ENCODE measurements at places on chromosomes 12 and 14.

DNA sequence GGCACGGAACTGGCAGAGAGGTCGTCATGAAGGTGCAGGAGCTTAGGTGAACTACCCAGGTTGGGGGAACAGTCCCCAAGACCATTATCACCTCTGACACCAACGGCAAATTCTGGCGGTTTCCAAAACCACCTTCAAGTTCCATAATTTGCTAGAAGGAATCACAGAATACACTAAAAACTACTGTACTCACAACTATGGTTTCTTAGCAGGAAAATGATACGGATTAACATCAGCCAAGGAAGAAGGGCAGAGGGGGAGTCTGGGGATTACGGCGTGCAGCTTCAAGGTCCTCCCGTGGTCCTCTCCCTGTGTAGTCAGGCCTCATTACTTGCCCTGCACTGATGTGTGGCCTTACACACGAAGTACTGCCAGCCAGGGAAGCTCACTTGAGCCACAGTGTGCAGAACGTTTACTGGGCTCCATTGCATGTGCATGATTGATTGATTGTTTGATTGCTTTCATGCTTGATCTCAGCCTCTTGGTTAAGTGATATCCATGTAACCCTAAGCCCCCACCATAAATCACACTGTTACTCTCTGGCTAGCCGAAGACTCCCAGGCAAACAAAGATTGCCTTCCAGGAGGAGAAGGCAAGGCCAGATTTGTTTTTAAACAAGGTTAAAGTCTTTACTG lies 837 bp upstream of the STX2 start:
- no peak for DNase-seq

DNA sequence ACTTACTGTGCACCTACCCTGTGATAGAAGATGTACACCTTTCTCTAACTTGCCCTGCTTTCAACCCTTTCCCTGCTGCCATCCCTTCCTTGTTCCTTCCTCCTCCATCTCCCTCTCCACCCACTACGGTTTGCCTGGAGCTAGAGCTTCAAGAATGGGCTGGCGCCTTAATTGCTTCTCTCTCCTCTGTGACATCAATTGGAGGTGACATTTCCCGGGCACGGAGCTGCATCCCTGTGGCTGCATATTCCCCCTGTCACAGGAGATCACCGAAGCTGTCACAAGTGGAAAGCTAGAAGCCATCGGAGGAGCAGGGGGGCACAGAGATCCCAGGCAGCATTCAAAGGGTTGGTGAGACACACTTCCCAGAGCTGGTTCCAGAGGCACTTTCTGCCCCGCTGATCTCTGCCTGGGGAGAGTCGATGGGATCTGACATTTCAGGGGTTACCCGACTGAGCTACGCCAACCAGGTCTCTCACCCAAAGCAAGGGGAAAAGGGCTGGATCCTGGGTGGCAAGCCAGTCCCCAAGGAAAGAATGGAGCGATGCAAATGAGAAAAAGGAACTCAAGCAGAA lies 604.9 kb downstream of the MED13L start:
- no peak for DNase-seq

DNA sequence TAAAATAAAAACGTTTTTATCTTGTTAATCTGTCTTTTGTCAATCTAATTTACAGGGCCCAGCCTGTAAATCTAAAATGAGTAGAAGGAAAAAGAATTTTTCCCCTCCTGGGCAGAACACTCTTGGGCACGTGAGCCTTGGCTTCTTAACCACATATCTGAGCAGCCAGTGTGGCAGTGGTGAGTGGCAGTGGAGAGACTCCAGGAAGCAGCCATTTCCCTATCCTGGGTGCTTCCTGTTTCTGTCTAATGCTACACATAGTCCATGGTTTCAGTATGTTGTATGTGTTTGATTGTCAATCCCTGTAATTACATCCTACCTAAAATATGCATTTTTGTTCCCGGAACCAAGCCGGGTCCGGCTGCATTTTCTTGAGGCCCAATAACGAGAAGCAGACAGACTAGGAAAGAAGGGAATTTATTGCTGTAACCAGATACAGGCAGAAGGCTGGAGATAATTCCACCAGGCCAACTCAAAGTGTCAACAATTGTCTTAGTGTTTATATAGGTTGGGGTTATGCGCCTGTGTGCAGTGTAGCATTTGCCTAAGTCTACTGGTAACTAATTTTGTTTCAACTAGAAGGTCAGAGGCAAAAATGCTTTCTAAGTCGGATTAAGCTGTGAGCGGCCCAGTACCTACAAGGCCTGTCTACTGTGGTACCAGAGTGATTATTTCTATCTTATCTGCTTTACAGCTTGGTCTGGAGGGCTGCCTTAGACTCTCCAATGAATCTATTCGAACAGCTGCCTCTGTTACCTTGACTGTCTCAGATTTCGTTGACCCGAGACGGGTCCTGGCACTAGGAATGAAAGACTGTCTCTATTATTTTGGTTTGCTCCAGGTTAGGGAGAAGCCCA lies 82.4 kb upstream of the RESF1 start:
- DNase-seq = no peak

DNA sequence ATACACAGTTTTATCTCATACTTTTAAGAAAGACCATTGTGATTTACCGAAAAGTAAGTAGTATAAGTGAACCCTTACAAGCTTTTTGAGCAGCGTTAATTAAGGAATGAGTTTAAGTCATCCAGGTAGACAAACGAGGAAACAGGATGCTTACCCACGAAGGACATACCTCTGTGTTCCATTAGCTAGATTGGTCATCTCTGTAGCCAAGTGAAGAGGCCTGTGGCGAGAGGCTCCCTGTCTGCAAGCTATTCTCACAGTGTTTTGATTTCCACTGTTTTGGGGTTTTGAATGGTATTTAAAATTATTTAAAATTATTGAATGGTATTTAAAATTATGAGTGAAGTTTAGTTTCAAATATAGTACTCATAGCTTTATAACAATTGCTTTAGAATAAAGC lies 342.1 kb upstream of the RGS6 start:
- DNase-seq = no peak

- no peak for DNase-seq
These were observed 10.0 kb downstream of the STAC3 start for GRCh38 chr12:57240926-57241401.

DNA sequence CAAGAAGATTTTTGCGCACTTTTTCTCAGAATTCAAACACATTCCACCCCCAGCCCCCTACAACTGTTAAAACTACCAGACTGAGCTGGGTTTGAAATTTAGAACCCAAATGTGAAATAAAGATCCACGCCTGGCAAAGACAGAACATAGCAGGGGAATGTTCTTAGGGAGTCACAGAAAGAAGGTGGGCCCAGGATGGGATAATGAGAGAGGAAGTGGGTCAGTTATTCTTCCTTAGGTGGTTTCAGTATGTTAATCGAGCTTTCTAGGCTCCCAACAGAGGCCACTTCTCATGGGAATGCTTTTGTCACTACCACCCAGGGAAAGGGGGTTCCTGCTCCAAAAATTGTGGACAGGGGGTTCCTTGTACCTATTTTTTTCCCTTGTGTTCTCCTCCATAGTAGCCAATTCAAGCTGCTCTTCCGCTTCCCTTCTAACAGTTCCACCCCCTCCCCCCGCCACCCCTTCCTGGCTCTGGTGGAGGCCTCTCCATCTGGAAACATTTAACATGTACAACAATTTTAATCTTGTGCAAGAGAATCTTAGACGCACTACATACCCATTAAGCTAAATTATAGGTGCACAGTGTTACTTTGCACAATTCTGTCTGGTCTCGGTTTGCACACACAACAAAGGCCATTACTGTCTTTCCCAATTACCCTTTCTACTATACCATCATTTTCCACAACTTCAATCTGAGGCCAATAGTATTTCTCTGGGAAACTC lies 218.1 kb downstream of the MON2 start:
- DNase-seq = peak; percentile 36

DNA sequence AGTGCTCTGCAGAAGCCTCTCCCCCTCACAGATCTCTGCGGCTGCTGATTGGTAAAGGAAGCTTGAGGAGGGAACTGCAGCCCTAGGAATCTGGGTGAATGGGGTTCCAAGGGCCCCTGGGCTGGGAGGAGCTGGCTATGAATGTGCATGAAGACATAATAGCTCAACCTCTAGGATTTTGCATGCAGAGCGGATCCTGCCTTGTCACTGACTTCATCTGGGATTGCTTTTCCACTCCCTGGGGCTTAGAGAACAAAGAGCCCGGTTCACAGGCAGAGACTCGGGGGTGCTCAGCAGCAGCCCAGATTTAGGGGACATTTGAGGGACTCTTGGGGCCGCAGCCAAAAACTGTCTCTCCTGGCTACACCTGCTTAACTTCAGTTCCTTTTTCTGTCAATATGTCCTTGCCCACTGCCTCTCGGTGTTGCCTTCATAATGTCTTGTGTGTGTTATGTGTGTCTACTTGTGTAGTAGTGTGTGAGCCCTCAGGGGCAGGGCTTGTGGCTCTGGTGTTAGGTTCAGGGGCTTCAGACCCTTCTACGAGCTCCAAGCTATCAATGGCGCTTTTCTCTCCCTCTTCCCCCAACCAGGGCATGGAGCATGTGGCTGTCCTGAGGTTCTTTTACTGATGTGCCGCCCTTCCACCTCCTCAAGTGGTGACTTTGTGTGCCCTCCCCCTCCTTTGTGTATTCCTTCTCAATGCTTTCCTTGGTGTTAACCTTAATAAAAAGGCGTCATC lies 1.9 kb downstream of the CCDC184 start:
- DNase-seq = no peak

DNA sequence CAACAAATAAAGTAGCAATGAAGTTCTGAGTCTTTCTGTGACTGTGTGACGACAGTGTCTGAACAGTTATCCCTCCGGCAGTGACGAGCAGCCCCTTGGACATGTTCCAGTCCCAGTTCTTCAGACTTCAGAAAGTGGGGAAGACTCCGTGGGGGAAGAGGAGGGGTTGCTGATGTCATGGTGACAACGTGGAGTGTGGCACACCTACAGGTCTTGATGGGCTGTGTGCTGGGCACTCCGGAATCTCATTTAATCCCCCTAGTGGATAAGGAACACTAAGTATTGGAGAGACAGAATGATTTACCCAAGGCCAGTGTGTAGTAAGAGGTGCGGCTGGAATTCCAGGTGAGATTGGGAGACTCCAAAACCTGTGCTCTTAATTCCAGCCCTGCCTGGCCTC lies 280.2 kb downstream of the CACNA1C start:
- DNase-seq = no peak

GRCh38 chr12:66301944-66302826 lies at the start of gene HELB:
HELB (plus strand) TSS chr12:66302493; CDS start chr12:66302604, 111 bp downstream.
- peak; percentile 98 for DNase-seq

- no peak for DNase-seq
These were observed 211.4 kb downstream of the SSPN start for GRCh38 chr12:26406813-26407212.

GRCh38 chr12:65624554-65625086 lies 199.7 kb upstream of the HMGA2 start:
- no peak for DNase-seq

GRCh38 chr12:117085318-117085947 lies 13.8 kb downstream of the TESC start:
- DNase-seq = no peak

DNA sequence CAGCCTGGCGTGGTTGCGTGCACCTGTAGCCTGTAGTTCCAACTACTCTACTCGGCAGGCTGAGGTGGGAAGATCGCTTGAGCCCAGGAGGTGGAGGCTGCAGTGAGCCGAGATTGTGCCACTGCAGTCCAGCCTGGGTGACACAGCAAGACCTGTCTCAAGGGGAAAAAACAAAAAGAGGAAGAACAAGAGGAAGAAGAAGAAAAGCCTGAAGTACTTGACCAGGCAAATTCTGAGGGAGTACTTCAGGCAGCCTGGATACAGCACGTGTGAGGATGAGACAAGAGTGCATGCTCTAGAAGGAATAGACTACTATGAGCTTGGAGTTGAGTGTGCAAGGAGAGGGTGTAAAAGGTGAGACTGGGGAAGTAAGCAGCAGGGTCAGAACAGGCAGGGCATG lies 1.8 kb downstream of the GDF3 start:
- no peak for DNase-seq

GRCh38 chr12:77724367-77724957 lies 106.2 kb upstream of the NAV3 start:
- peak; percentile 19 for DNase-seq

DNA sequence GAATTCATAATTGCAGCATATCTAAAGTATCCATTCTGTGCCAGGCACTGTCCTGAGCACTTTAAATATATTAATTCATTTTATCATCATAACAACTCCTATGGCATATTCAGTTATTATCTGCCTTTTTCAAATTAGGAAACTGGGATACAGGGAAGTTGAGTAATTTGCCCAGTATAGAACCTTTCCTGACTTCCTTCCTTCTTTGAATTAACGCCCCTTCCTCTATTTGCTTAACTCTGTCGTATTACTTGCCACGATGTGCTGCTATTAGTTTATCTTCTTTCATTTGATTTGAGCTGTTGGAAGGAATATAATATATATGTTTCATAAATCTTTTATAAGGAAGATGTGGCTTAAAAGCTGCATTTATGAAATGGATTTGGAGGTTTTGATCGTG lies 25.4 kb upstream of the FAM177A1 start:
- no peak for DNase-seq

DNA sequence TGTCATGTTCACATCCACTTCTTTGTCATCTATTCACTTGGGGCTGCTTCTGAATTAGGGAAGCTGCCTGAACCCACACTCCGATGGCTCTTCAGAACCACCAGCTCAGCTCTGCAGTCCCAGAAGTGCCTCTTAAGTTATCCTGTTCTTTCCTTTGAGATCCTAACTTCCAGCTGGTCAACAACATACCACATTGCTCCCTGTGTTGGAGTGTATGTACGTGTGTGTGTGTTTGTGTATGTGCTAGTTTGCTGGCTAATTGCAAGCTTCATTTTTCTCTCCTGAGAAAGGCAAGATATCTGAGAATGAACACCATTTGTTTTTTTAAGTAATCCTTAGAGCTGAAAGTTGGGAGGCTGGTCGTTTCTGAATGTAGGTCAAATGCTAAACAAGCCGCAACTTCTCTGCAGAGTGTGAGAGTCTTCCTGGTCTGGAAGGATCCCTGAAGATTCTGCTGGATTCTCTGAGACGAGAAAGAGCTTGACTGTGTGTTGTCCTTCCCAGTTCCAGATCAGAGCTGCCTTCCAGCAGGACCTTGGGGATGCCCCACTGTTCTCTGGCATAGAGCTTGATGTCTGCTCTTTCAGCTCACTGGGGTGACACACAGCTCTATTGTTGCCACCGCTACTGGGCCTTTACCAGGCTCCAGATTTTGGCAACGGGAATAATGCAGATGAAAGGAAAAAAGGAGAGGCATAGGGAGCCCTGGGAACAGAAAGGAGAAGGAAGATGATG lies 839 bp downstream of the GSG1 start:
- DNase-seq = no peak

- no peak for DNase-seq
These were observed 58.0 kb downstream of the PARP11 start for GRCh38 chr12:3815094-3815766.
